ENCODE measurements at places on chromosomes 1 and 21.

GRCh38 chr1:206832352-206832880, 33.0 kb upstream of the IL20 start:
- no peak for DNase-seq

- DNase-seq = no peak
These were observed 1.6 kb upstream of the RAB7B start for GRCh38 chr1:206004826-206005225.

- DNase-seq = no peak
These were observed 335.3 kb downstream of the BRINP2 start for GRCh38 chr1:177505905-177506590.

- DNase-seq = no peak
These were observed 142.4 kb downstream of the CAMTA1 start for GRCh38 chr1:6927626-6928025.

GRCh38 chr1:201562257-201562656, 23.3 kb downstream of the NAV1 start:
- no peak for DNase-seq

DNA sequence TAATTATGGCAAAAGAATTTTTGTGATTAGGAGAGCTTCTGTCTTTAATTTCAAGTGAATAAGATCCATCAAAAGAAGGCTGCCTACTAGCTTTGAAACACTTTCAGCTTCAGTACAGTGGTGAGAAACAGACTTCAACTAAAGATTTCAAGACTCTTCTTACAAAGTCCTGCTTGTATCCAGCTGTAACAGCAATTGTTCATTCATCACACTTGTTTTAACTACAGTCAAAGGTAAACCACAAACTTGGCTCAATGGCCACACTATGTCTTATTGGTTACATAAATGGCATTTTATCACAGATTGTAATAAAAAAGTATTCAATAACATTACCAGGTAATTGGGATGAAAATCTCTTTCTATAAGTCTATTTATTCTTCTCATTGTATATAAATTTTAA, 59.2 kb downstream of the WARS2 start:
- DNase-seq = no peak

DNA sequence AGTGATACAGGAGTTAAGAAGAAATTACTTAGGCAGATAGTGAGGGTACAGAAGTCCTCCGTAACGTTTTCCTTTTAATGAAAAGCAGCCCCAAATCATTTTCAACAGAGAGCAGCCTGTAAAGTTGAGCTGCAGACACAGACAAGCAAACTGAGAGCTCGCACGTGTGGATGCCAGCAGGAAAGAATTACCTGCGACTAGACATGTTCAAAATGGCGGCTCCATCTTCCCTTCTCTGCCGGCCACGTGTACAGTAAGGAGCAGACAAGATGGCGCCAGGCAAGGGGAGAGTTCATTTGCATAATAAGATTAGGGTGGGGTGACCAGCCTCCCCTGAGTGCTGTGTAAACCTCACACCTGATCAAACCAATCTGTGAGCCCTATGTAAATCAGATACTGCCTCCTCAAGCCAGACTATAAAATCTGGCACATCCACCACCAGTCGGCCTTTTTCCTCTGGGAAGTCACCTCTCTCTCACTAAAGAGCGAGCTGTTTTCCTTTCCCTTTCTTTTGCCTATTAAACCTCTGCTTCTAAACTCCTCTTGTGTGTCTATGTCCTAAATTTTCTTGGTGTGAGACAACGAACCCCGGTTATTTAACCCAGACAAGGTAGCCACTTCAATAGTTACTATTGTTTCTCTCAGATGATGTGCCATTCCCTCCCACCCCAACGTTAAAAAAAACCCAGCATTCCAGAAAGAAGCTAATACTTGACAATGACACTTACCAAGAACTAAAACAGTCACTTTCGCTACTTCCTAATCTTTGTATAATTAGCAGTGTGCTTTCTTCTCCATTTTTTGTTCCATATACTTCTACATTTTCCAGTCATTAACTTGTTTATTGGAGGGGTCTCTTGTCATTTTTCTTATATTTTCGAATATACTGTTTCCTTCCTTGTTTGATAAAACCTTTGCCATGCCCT, 27.4 kb downstream of the DUSP10 start:
- no peak for DNase-seq

DNA sequence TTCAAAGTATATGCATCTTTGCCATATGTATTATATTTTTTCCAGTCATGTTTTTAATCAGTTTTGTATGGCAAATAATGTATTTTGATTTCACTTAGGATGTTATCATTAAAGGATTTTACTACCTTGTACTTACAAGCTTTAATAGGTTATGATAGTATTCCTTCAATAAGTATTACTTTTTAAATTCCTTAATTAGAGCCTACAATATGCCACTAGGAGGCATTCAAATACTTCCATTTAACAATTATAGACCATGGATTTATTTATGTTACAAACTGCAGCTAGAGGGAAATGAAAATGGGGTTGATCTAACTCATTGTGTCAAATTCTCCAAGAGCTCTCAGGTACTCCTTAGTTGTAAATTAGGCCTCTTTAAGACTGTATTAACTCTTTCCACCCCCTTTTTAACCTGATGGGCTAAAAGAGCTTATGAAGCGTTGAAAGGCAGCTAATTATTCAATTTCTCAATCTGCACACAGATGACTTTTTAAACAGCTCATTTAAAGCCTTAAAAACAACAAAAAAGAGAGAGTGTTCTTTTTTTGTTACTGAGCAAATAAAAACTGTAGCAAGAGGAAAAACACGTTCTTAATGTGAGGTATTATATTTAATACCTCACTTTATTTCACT, 156.2 kb downstream of the DENND1B start:
- DNase-seq = no peak

GRCh38 chr21:34202553-34203372, 129.4 kb downstream of the MRPS6 start:
- no peak for DNase-seq

DNA sequence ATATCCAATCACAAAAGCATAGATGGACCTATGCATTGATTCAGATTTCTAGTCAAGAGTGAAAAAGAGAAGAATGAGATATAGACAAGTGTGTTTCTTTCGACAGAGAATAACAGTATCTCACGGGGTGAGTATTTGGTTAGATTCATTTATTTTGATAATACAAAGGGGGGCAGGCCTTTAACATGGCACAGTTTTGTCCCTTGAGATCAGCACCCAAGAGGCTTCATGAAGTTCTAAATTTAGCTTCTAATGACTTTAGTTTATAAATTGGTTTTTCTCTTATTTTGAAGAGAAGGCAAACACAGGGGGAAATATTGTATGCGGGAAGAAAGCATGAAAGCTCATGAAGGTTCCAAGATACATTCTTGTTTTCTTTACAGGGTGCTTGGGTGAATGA, at the start of gene OR1C1:
OR1C1 (minus strand) TSS at position 101 of the 400 bp plus-strand sequence. CDS start 2,150 bp downstream, outside the sequence.
- DNase-seq = no peak

GRCh38 chr1:22517956-22518355, 45.3 kb upstream of the EPHA8 start:
- no peak for DNase-seq

DNA sequence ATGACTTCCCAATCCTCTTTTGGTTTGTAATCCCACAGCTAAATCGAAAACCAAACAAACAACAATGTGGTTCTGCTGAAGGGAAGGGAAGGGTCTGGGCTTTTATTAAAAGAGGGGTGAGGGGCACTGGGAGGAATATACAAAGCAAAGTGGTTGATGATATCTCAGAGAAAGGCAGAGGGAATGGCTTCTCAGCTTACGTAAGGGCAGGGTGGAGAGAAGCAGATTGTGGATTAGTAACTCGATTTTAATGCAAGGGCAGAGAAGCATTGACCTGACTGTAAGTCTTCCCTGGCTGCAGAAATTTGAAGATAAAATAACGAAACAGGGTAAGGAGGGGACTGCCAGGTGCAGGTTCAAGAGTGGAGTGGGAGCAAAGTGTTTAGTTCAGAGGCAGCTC, 438.2 kb upstream of the LRRC7 start:
- DNase-seq = no peak

GRCh38 chr1:9658199-9658598, 6.7 kb downstream of the PIK3CD start:
- no peak for DNase-seq

DNA sequence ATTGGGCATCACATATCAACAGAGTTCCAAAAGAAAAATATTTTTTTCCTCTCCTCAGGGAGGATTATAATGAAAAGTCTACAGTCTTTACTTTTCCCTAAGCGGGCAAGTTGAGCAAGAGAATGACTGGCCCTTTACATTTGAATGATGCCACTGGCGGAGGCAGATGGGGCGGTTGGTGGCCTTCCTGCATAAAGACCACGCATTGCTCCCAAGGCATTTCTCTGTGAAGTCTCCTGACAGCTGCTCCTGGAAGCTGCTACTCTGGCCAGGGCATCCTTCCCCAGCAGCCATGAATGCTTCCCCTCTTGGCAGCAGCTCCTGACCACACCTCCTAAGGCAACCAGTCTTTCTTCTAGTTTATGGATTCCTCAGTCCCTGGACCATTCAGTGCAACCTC, 161.1 kb upstream of the RRP15 start:
- DNase-seq = no peak

Measured in hypothalamus (tissue), 51 donors.